ENCODE measurements at places on chromosomes 3 and 15. TPM values are rescaled to one million over a fixed set of nuclear protein-coding genes. Genes with fewer than 3 reads are reported as not detected.

CCDC50 gene
- total RNA-seq: 69.9 TPM

NECTIN3 gene
- total RNA-seq: 97.1 TPM

DZIP1L gene
- 22.1 TPM for total RNA-seq

TMEM207 gene
- 1.6 TPM for total RNA-seq

DRD3 gene
- total RNA-seq: 0.37 TPM

NDN gene
- 117 TPM for total RNA-seq

AMIGO3 gene
- total RNA-seq: 14.8 TPM

CRYGS gene
- 6.1 TPM for total RNA-seq

HEXA gene
- 110 TPM for total RNA-seq

SLC2A2 gene
- not detected for total RNA-seq

COL7A1 gene
- total RNA-seq: 34.1 TPM

SSUH2 gene
- 9.8 TPM for total RNA-seq

HYAL3 gene
- total RNA-seq: 25.2 TPM

GRK7 gene
- 0.31 TPM for total RNA-seq

CLDN16 gene
- 0.55 TPM for total RNA-seq

STRA6 gene
- 4.1 TPM for total RNA-seq

TICRR gene
- 7.7 TPM for total RNA-seq

CELF6 gene
- total RNA-seq: 22.0 TPM

FXR1 gene
- 183 TPM for total RNA-seq

THAP10 gene
- 6.5 TPM for total RNA-seq

LRRC49 gene
- 19.9 TPM for total RNA-seq

EOMES gene
- 0.71 TPM for total RNA-seq

TMEM266 gene
- 12.4 TPM for total RNA-seq

TAGLN3 gene
- total RNA-seq: 0.37 TPM

CPOX gene
- 25.4 TPM for total RNA-seq

ADIPOQ gene
- total RNA-seq: not detected

EIF4A2 gene
- 275 TPM for total RNA-seq

TMEM108 gene
- total RNA-seq: 16.1 TPM

CASR gene
- 1.4 TPM for total RNA-seq

IQCF5 gene
- 34.3 TPM for total RNA-seq

DISP2 gene
- total RNA-seq: 4.4 TPM

CEP19 gene
- 11.1 TPM for total RNA-seq

ACVR2B gene
- 24.2 TPM for total RNA-seq

PAK6 gene
- total RNA-seq: 245 TPM

ACAN gene
- total RNA-seq: 4.1 TPM

CMC1 gene
- total RNA-seq: 7.8 TPM

SLC41A3 gene
- total RNA-seq: 220 TPM

PLSCR1 gene
- 46.9 TPM for total RNA-seq

CACNA2D2 gene
- total RNA-seq: 19.3 TPM

CFAP44 gene
- total RNA-seq: 17.2 TPM

APBA2 gene
- total RNA-seq: 29.5 TPM

PCLAF gene
- 10.9 TPM for total RNA-seq

ECE2 gene
- total RNA-seq: 1.4 TPM

TMEM158 gene
- 11.2 TPM for total RNA-seq

ERICH6 gene
- 24.0 TPM for total RNA-seq

GOLGA8Q gene
- total RNA-seq: 20.1 TPM

GOLGA8J gene
- 5.1 TPM for total RNA-seq

ISG20 gene
- 8.7 TPM for total RNA-seq

ATP10A gene
- 22.8 TPM for total RNA-seq

CPLX3 gene
- 5.7 TPM for total RNA-seq

SOX14 gene
- total RNA-seq: not detected

LRRIQ4 gene
- 1.3 TPM for total RNA-seq

BCL2A1 gene
- total RNA-seq: not detected

RTP3 gene
- 1.1 TPM for total RNA-seq

GUCA1C gene
- total RNA-seq: 0.87 TPM

SKOR1 gene
- 1.1 TPM for total RNA-seq

ROBO2 gene
- 23.3 TPM for total RNA-seq

ESYT3 gene
- 5.4 TPM for total RNA-seq

MUSTN1 gene
- total RNA-seq: 3.5 TPM
